ENCODE measurements at places on chromosomes 12 and 14.

GRCh38 chr14:64550621-64551333 is 1.0 kb downstream of the PPP1R36 start:
- no peak for DNase-seq

DNA sequence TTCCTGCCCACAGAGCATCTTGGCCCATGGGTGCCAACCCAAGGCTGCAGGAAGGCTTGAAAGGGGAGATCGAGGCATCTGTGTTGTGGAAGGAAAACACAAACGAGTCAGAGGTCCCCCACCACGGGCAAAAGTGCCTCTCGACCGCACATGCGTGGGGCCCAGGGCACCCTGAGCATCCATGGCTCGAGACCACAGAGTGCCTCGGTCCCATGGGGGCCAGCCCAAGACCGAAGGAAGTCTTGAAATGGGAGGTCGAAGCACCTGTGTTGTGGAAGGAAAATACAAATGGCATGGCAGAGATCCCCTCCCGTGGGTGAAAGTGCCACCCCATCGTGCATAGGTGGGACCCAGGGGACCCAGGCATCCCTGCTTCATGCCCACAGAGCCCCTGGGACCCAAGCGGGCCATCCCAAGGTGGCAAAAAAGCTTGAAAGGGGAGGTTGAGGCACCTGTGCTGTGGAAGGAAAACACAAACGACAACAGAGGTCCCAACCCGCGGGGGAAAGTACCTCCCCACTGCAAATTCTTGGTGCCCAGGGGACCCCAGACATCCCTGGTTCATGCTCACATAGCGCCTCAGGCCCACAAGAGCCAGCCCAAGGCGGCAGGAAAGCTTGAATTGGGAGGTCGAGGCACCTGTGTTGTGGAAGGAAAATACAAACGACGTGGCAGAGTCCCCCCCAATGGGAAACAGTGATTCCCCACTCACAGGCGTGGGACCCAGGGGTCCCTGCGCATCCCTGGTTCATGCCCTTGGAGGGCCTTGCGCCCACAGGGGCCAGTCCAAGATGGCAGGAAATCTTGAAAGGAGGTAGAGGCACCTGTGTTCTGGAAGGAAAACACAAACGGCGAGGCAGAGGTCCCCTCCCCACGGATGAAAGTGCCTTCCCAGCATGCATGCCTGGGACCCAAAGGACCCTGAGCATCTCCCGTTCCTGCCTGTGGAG is 373.0 kb downstream of the ALG10 start:
- DNase-seq: no peak

GRCh38 chr12:96176575-96176974 is 17.6 kb upstream of the ELK3 start:
- DNase-seq: no peak

DNA sequence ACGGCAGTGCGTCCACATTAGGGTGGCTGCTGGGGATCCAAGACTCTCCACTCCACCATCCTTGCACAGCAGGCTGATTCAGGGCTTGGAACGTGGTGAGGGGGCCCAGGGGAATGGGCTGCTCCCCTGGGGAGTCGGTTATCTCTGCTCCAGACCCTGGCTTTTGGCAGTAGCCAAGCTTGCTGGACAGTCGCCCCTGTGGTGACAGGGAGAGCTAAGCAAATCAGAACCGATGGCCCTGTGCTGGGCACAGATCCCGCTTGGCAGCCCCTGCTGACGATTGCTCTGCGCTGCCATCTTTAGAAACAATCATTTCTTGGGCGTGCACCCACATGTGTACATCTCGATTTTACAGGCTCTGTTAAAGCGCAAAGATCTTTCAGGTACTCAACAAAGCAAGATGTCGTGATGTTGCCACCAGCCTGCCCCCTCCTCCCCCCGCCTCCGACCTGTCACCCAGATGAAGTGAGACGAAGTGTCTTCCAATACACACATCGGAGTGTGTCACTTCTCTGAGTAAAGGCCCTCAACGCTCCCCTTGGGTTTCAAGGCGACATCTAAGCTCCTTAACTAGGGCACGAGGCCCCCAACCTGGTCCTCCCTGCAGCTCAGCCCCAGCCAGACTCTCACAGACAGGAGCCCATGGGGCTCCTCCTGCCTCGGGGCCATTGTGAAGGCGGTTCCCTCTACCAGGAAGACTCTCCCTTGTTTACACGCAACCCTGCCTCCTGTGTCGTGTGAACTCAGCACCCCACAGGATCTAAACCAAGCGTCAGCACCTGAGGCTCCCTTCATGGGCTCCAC is 55.6 kb downstream of the PITPNM2 start:
- DNase-seq: no peak

DNA sequence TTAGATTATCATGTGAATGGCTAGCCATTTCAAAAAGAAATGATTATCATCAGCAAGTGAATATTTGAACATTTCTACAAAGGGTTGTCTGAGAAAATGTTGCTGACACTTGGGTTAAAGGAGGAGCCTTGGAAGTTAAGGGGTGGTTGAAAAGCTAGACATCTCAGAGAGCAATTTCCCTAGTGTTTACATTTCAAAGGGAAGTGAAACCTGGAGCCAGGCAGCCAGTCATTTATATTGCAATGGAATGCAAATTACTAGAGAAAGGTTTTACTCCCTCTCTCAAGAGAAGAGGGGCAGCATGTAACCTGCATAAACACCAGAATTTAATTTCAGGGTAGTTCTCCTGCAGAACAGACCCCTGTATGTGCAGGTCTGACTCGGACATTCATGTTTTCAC is 279.0 kb downstream of the SLC16A7 start:
- no peak for DNase-seq

GRCh38 chr14:58465421-58465820 is 37.9 kb downstream of the KIAA0586 start:
- DNase-seq: no peak

DNA sequence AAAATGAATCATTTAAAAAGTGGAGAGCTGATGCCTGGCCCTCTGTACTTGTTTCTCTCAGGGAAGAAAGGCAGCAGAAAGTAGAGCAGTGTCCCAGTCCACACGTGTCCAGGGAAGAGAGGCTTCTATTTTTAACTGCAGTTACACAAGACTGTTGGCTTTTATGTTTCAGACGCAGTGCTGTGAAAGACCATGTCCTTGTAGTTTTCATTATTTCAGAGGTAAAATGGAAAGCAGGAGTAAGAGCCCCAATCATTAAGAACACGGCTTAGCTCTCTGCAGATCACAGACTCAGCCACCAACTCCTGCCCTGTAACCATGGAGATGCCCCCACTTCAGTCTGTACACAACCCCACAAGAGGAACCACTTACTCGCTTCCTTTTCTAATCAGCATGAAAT is 336.3 kb downstream of the DAD1 start:
- no peak for DNase-seq

GRCh38 chr12:114006482-114007425 is 40.6 kb upstream of the RBM19 start:
- no peak for DNase-seq

- DNase-seq: no peak
Observed at GRCh38 chr14:94936401-94936892, 166.5 kb upstream of the GSC start.

DNA sequence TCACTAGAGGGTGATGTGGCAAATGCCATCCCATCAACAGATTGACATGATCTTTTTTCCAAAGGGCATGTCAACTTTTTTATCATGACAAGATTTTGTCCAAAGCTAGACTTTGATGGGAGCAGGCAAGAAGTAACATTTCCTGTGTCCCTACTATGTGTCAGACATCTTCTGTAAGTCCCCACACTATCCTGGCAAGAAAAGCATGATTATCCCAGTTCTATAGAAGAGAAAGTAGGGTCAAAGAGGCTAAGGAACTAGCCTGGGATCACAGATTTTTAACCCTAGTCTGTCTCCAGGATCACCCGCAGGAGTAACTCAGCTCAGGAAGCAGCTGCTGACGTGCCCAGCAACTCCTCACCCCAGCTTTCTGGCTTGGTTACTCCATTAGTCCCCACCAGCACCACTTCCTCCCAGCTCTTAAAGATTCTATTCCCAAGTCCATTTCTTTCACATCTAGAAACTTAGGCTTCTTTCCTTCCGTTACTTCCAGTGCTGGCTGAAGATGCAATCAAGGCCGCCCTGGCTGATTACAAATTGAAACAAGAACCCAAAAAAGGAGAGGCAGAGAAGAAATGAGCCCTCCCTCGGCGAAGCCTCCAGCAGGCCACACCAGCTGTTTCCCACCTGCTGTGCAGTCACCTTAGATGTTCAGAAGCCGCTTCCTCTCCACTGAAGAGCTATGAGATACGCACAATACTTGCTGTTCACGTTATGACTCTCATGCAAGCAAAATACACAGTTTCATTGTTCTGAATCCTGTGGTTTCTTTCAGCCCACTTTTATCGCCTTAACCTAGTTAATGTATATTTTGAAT is 6.2 kb downstream of the ISCU start:
- DNase-seq: peak; percentile 83

Data from GM06990 (cell line).